Activated CD4-positive, alpha-beta T cell treated with anti-CD3 and anti-CD28 coated beads, Interleukin-2, amount 50 U/mL, for 1 hour (primary cell): ENCODE measurements at places on chromosomes 7 and 10.

DNA sequence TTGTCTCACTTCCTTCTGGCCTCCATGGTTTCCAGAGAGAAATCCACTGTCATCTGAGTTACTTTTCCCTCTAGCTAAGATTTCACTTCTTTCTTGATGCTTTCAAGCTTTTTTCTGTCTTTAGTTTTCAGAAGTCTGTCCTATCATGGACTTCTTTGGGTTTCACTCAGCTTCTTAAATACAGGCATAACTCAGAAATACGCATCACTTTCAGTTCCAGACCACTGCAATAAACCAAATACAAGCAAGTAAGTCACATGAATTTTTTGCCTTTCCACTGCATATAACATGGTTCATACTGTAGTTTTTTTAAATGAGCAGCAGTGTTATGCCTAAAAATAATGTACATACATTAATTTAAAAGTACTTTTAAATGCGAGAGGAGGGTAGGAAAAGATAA lies 48.7 kb downstream of the STK17A start:
- no peak for DNase-seq

DNA sequence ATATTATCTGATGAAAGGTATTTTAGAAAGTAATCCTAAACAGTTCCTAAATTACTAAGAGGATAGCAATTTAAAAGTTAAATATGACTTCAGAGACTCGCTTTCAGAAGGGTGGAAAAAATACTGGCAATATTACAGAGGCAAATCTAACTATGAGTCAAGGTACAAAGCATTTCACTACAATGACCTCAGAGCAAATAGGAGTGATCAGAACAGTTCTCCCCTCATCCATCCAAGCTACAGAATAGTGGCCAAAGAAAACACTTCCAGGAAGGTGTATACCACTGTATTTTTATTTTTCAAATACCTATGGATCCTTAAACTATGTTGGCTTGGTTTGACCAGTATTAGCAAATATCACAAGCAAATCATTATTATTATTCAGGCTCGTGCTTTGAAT lies 112.8 kb upstream of the ODAD2 start:
- DNase-seq: no peak

DNA sequence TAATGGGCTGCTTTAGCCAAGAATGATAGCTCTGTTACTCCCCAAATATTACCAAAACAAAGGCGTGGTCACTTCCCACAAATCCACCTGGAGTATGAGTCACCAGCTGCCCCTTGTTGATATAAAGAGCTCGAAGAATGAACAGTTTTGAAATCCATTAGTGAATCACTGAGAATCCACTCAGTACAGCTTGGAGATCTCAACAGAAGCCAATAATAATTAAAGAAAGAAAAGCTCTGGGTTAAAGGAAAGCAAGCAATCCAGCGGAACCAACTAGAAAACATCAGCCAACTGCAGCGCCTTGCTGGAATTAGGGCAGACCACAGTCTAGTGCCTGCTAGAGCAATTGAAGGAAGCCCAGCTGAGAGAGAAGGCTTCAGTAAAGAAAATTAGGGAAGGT lies 576.0 kb upstream of the C7orf33 start:
- no peak for DNase-seq

DNA sequence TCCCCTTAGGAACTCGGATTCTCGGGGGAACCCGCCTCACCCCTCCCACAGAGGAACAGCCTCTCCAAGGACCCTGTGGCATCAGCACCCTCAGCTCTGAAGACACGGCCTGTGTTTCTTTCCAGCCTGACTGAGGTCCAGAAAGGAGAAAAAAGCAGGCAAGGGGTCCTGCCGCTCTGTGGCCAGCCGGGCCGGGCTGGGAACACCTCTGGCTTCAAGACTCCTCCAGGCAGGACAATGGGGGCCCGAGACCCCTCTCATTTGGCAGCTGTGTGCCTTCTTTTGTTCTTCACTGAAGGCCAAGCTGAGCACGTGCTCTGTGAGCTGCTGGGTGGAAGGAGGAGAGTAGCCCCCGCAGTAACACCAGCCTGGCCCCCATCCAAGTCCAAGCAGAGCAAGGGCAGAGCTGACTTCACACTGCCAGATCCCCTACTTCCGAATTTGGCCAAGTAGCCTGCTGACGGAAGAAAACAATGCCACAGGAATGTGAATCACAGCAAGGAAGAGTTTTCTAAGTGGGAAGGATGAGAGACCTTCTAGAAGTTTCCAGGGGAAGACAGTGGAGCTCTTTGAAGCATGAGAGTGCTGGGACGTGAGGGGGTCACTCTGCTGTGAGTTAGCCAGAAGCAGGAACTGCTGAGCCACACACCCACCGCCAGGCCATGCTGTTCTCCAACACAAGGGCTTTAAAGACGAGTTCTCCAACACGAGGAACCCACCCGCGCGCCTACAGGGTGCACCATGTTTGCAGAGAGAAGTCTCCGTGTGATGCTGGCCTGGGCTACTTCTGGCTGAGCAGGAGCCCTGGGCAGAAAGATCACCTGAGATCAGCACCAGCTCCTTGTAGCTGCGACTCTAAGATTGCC lies 3.1 kb downstream of the CNPY1 start:
- DNase-seq: no peak
